ENCODE measurements at places on chromosomes 6 and 20. TPM values are rescaled to one million over a fixed set of nuclear protein-coding genes. Genes with fewer than 3 reads are reported as not detected.

RIMS4 gene
- total RNA-seq: 9.0 TPM

FNDC11 gene
- not detected for total RNA-seq

ECHDC1 gene
- total RNA-seq: 77.5 TPM

BPIFA1 gene
- total RNA-seq: not detected

BACH2 gene
- total RNA-seq: 0.32 TPM

BANF2 gene
- 2.1 TPM for total RNA-seq

MEP1A gene
- 8.1 TPM for total RNA-seq

GSTA3 gene
- not detected for total RNA-seq

SYNDIG1 gene
- total RNA-seq: not detected

TGM3 gene
- not detected for total RNA-seq

UBD gene
- total RNA-seq: 8.2 TPM

SIRPD gene
- total RNA-seq: not detected

LIN28B gene
- total RNA-seq: 7.9 TPM

CLVS2 gene
- total RNA-seq: not detected

SLC2A4RG gene
- total RNA-seq: 211 TPM

SMPDL3A gene
- 21.7 TPM for total RNA-seq

EHMT2 gene
- total RNA-seq: 65.7 TPM

ZNF311 gene
- total RNA-seq: 2.9 TPM

Data from Caco-2 (cell line).